Fibroblast of skin of scalp (primary cell): ENCODE measurements at places on chromosomes 6 and 20.

DNA sequence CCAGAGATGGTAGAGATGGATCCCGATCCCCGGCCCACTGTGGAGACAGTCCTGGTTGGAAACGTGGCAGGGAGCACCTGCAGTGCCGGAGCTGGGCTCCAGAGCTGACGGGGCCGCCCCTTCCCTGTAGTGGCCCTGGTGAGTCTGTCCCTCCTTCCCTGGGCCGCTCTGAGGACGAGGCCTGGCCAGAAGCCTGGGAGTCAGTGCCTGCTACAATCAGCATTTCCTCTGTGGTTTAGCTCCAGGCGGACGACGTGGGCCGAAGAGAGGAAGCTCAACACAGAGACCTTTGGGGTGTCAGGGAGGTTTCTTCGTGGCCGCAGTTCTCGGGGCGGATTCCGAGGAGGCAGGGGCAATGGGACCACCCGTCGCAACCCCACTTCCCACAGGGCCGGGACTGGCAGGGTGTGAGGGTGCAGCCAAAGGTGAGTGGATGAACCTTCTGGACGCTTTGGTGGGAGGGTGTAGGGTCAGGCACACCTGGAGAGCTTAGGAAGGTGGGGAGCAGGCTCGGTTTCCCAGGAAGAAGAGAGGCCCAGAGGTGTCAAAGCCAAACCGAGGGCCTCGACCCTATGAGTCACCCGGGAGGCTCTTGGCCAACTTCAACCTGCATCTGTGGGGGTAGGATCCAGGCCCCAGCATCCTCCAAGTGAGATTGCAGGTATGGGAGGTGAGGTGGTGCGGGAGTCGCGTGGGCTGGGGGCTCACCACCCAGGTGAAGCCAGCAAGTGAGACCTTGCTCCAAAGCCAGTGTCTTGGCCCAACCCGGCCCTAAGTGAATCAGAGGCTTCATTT is 9.9 kb downstream of the PSMA7 start:
- DNase-seq = no peak

GRCh38 chr20:24493181-24493580 is 23.8 kb downstream of the SYNDIG1 start:
- DNase-seq = no peak

GRCh38 chr6:99246602-99247001 is 102.9 kb downstream of the FAXC start:
- DNase-seq = no peak

DNA sequence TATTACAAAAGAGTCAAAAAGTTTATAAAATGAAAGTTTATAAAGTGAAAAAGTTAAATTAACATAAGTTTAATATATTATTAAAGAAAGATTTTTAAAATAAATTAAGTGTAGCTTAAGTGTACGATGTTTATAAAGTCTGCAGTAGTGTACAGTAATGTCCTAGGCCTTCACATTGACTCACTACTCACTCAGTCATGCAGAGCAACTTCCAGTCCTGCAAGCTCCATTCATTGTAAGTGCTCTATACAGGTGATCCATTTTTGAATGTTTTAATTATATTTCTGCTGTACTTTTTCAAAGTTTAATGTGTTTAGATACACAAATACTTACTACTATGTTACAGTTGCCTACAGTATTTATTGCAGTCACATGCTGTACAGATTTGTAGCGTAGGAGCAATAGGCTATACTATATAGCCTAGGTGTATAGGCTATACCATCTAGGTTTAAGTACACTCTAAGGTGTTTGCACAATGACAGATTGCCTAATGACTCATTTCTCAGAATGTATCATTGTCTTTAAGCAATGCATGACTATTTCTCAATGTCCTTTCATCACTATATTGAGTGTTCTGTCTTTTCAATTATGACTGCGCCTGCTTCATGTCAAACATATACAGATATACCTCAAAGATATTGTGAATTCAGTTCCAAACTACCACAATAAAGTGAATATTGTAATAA is 1110.3 kb upstream of the MAP3K7 start:
- no peak for DNase-seq

DNA sequence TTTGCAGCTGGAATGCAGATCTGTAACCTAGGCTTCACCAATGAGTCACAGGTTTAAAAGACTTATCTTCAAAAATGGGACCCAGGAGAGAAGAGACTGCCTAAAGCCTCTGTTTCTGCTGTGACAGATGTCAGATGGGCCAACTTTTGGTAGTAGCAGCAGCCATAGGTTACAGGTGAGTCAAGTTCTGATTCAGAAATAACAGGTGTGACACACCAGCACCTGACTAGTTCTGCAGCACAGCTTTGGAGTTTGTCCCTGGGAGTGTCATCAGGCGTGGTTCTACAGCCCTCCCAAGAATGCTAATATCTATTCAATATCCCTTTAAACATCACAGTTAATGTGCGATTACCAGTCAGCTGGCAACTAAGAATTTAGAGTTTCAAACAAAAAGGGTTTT is 121.9 kb upstream of the BTN3A2 start:
- no peak for DNase-seq

- no peak for DNase-seq
Observed at GRCh38 chr6:155872961-155873360, 417.3 kb upstream of the NOX3 start.

DNA sequence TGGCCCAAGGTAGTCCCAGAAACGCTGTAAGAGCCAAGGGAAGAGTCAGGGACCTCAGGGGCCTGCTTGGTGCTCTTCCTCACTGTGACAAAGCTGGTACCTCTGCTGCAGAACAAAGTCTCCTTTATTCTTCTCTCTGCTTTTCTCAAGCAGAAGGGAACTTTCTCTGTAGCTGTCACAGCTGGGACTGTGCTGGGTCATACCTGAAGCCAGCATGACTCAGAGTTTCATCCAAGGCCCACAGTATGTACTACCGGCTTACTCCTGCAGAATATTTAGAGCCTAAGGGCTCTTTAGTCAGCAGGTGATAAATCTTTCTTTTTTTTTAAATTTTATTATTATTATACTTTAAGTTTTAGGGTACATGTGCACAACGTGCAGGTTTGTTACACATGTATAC is 183.2 kb downstream of the TINAG start:
- DNase-seq = no peak

- no peak for DNase-seq
Observed at GRCh38 chr20:44355498-44356352, at the start of gene HNF4A. TSS of gene HNF4A (plus strand) at chr20:44355699. CDS start at chr20:44355805, 106 bp downstream.

DNA sequence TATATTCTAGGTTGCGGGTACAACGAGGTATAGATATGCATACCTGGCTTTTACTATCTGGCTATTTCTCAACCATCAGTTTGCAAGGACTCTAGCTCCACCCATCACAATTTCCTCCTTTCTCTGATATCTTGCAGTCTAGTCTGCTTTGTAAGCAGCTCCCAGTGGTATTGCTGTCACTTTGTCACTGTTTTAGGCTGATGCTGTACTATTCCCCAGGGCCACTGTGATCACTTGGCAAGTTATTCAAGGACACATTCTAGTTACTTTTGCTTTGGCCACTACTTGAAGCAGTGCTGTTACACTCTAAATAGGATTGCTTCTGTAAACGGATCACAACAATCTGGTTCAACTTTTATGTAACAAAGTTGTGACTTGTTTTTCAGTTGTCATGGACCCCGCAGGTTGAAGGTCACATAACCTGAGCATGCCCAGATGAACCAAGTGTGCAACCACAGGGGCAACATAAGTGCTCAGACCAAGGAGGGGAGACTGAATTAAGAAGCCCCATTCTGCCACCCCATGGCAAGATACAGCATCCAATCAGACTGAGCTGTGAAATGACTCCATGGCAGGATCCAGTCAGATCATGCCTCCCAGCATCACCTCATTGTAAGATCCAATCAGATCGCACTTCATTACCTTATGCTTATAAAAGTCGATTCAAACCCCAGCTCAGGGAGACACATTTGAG is 588.4 kb upstream of the CITED2 start:
- DNase-seq = no peak

- DNase-seq = no peak
Observed at GRCh38 chr6:45196121-45196520, 132.0 kb upstream of the RUNX2 start.

GRCh38 chr20:16898433-16898832 is 150.3 kb downstream of the OTOR start:
- peak; percentile 72 for DNase-seq

- DNase-seq = no peak
Observed at GRCh38 chr6:53615633-53616449, 49.7 kb downstream of the KLHL31 start.

DNA sequence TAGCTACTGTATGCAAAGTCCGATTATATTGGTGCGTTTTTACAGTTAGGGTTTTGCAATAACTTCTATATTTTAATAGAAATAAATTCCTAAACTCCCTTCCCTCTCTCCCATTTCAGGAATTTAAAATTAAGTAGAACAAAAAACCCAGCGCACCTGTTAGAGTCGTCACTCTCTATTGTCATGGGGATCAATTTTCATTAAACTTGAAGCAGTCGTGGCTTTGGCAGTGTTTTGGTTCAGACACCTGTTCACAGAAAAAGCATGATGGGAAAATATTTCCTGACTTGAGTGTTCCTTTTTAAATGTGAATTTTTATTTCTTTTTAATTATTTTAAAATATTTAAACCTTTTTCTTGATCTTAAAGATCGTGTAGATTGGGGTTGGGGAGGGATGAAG is 13.7 kb upstream of the PLCG1 start:
- DNase-seq = no peak

DNA sequence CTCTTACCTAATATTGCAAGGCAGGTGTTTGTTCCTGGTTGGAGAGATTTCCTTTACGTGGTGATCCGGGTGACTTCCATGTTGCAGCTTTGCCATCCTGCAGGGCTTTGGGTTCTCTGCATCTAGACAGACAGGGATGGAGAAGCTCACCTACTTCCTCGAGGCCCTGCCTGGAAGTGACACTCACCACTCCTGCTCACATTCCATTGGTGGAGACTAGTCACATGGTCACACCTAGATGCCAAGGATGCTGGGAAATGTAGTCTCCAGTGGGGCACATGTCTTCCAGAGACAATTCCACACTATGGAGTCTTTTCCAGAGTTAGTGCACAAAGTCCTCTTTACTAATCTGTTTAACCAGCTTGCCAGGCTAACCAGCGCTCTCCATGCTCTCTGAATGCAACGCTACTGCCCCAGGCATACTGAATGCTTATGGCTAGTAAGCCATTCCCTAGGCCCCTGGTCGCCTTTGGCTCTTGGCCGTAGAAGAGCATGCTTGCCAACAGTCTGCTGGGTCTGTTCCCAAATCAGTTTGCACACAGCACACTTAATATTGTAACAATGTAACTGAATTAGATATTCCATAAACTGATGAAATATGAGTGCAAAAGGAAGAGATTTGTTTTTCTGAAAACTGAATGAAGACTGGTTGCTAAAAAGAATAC is 6.7 kb upstream of the KCNK15 start:
- DNase-seq = peak; percentile 72

DNA sequence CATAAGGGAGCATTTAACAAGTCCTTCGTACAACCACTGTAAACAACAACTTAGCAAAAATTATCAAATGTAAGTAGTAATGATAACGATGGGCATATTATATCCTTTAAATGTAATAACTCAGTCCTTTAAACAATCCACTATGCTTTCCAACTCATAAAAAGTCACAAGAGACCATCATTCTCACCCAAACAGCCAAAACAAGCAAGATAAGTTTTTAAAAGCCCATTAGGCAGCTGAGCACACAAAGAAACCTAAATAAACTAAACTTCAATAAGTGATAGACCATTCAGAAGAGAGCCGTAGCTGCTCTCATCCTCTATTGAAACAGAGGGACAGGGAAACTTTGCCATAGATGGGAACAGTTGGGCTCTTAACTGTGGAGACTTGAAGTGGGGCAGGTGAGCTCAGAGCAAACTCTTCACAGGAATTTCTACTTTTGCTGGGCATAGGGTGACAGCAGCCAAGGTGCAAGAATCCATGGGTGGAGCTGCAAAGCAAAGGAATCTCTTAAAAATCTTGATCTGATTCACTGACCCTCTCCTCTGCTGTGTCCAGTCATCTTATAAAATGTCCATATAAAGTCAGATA is 22.5 kb downstream of the RAB22A start:
- no peak for DNase-seq

DNA sequence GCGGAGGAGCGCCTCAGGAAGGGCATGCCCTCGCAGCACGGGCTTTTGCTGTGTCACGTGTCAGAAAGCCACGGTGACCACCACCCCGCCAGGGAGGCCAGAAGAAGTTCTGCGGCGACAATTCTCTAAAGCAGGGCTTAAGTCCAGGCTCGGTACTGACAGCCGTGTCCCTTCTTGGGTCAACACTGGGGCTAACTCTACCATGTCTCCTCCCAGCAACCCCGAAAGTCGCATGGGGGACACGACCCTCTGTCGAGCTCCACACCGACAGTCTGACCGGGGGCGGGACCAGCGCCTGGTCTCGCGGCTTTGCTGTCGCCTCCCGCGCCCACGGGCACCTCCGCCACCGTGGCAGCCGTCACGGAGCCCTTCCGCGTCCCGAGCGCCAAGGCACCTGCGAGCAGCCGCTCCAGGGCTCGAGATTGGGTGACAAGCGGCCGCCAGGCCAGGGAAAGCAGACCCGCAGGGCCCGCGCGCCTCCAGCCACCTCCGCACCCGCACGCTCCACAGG is 534 bp downstream of the NANP start:
- peak; percentile 29 for DNase-seq

DNA sequence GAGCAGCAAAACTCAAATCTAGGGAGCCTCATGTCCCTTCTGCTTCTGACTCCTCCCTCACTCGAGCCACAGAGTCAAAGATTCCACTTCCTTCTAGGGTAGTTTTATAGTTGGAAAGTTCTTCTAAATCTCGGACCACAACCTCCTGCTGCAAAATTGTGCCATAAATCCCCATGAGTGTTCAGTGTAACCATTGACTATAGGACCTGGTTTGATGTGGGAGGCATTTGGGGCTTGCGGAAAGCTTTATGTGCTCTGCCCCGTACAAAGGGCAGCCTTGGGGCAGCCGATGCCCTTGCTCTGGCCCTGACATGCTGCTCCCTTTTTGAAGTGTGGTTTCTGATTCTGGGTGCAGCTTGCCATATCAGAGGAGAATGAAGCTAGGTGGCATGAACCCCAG is 43.6 kb upstream of the IER3 start:
- peak; percentile 86 for DNase-seq

DNA sequence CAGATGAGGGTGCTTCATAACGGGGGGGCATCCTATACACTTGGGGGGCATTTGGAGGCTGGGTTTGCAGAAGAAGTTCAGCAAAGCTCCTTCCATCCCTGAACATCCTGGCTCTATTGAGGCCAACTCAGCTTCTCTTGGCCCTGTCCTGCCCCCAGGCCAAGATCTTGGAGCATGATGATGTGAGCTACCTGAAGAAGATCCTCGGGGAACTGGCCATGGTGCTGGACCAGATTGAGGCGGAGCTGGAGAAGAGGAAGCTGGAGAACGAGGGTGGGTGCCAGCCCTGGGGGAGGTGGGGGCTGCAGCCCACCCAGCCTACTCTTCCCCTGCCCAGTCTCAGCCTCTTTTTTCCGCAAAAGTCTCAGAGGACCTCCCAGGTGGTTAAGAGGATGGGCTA is 17.2 kb downstream of the GDAP1L1 start:
- no peak for DNase-seq

DNA sequence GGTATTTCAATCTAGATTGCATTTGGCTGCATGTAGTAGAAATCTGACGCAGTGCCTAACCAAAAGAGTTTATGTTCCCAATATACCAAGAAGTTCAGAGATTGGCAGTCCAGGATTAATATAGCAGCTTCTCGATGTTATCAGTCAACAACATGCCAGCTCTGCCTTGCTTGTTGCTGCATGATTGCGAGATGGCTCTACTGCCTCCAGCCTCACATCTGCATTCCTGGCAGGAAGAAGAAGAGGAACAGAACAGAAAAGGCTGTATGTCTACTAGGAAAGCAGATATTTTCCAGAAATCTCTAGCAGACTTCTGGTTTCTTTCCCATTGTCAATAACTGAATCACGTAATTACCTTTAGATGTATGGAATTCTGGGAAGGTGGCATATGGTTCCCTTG is 60.8 kb downstream of the SLC35D3 start:
- no peak for DNase-seq

- DNase-seq = no peak
Observed at GRCh38 chr6:113881478-113881980, 24.4 kb downstream of the MARCKS start.
